ENCODE measurements at places on chromosomes 12 and 14. TPM values are rescaled to one million over a fixed set of nuclear protein-coding genes. Genes with fewer than 3 reads are reported as not detected.

Gene GLT8D2
- total RNA-seq, result not detected

Gene PLA2G1B
- not detected for total RNA-seq

Gene SPATA7
- 4.2 TPM for total RNA-seq

Gene INHBE
- total RNA-seq, result 0.69 TPM

Gene PITPNM2
- 5.9 TPM for total RNA-seq

Gene CCDC175
- total RNA-seq, result not detected

Gene CIDEB
- 22.6 TPM for total RNA-seq

Gene TEX22
- total RNA-seq, result 0.83 TPM

Gene TAS2R9
- total RNA-seq, result not detected

Measured in activated CD4-positive, alpha-beta memory T cell treated with anti-CD3 and anti-CD28 coated beads for 36 hours (primary cell).